Endothelial cell of coronary artery (primary cell): ENCODE measurements at places on chromosomes 1 and 21. TPM values are rescaled to one million over a fixed set of nuclear protein-coding genes. Genes with fewer than 3 reads are reported as not detected.

Gene KRTAP7-1
- not detected in 2 replicates for total RNA-seq

Gene LCE2B
- total RNA-seq: not detected in 2 replicates

Gene PPCS
- 19.3 and 23.9 TPM in 2 replicates for total RNA-seq

Gene PGLYRP3
- total RNA-seq: not detected in 2 replicates

Gene F5
- under 0.01 TPM in 1 of 2 replicates, not detected in the other for total RNA-seq

Gene FAM72C
- total RNA-seq: 0.19 and 1.5 TPM in 2 replicates

Gene CFAP107
- total RNA-seq: not detected in 2 replicates

Gene HSF2BP
- total RNA-seq: 2.0 and 4.3 TPM in 2 replicates

Gene AGMAT
- 0.27 and 0.38 TPM in 2 replicates for total RNA-seq

Gene FCRL6
- under 0.01 TPM in 1 of 2 replicates, not detected in the other for total RNA-seq

Gene CDC73
- 18.4 and 19.1 TPM in 2 replicates for total RNA-seq

Gene WDR64
- not detected in 2 replicates for total RNA-seq

Gene MTARC1
- total RNA-seq: 2.2 and 2.3 TPM in 2 replicates

Gene BCAN
- not detected in 2 replicates for total RNA-seq

Gene PGBD2
- 6.7 and 10.2 TPM in 2 replicates for total RNA-seq

Gene BEND5
- total RNA-seq: not detected in 2 replicates

Gene SLC44A5
- 6.4 and 9.1 TPM in 2 replicates for total RNA-seq

Gene OR2G6
- total RNA-seq: not detected in 2 replicates

Gene PTGS2
- total RNA-seq: 2.9 and 3.4 TPM in 2 replicates

Gene TRPM2
- total RNA-seq: under 0.01 and 0.18 TPM in 2 replicates

Gene CDC20
- 35.3 and 83.5 TPM in 2 replicates for total RNA-seq

Gene TAS1R1
- not detected in 2 replicates for total RNA-seq

Gene VASH2
- total RNA-seq: 0.09 and 0.27 TPM in 2 replicates

Gene GBP4
- total RNA-seq: 0.90 and 2.4 TPM in 2 replicates

Gene AADACL4
- not detected in 2 replicates for total RNA-seq

Gene TBX15
- total RNA-seq: under 0.01 and 0.28 TPM in 2 replicates

Gene KRTAP19-5
- not detected in 2 replicates for total RNA-seq

Gene FASLG
- not detected in 2 replicates for total RNA-seq

Gene BTBD8
- 1.6 and 1.8 TPM in 2 replicates for total RNA-seq

Gene NOTCH2
- total RNA-seq: 23.8 and 60.5 TPM in 2 replicates

Gene NUP133
- 29.8 and 32.5 TPM in 2 replicates for total RNA-seq

Gene ADGRB2
- total RNA-seq: 0.85 and 1.2 TPM in 2 replicates

Gene TRNP1
- total RNA-seq: 10.1 and 22.8 TPM in 2 replicates

Gene SOX13
- total RNA-seq: 20.0 and 21.5 TPM in 2 replicates

Gene LCE3A
- not detected in 2 replicates for total RNA-seq

Gene SPOCD1
- 33.4 and 49.5 TPM in 2 replicates for total RNA-seq

Gene TMEM52
- 0.09 TPM in 2 replicates for total RNA-seq
